Upper lobe of right lung (tissue), 1 donor: ENCODE measurements at places on chromosomes 12 and 14. TPM values are rescaled to one million over a fixed set of nuclear protein-coding genes. Genes with fewer than 3 reads are reported as not detected.

Gene AQP2
- total RNA-seq = not detected

Gene CCDC175
- total RNA-seq = not detected

GRCh38 chr12:46351886-46352650 is 20.5 kb downstream of the SLC38A2 start:
- no peak for DNase-seq

- DNase-seq = no peak
Observed at GRCh38 chr12:49985981-49986380, 13.2 kb downstream of the AQP6 start.

GRCh38 chr14:102131741-102132140 is 8.0 kb upstream of the WDR20 start:
- no peak for DNase-seq

Gene RFC5
- 8.0 TPM for total RNA-seq

GRCh38 chr14:62213516-62213915 is 451.3 kb downstream of the SNAPC1 start:
- DNase-seq = no peak

Gene KRT71
- total RNA-seq = not detected

DNA sequence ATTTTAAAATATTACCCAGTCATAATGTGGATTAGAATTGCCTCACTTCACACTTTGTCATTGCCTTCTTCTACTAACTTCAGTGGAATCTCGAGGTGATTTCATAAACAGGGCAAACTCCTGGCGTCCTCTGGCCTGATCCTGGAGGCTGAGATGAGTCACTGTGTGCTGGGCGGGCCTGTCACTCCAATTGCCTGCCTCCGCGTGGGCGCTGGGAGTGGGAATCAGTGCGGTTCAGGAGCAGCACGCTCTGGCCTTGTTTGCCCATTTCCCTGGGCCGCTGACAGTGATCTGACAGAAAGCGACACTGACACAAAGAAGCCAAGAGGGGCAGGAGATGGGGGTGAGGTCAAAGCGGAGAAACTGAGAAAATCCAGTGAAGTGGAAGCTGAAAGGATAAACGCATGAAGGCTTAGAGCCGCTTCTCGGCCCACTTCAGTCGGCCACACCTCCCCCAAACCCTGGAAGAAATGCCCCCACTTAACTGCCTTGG is 29.7 kb downstream of the LGR5 start:
- no peak for DNase-seq

Gene C12orf54
- not detected for total RNA-seq

Gene UNG
- 18.2 TPM for total RNA-seq

DNA sequence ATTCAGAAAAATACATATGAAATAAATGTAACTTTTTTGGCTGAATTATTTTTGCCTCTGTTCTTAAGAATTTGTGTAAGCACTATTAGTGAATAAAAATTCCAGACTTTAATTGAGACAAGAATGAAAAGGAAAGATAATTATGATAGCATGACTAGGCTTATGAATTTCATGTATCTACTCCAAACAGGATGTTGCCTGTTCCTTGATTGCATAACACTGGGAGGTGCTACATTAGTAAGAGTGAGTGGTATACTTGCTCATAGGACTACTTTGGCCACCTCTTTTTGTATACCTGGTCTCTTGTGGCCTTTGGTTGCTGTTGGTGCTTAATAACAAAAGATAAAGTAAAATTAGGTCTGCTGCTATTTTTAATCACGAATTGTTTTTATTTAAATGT is 112.8 kb downstream of the NAV3 start:
- DNase-seq = no peak

Gene NANOG
- total RNA-seq = not detected

DNA sequence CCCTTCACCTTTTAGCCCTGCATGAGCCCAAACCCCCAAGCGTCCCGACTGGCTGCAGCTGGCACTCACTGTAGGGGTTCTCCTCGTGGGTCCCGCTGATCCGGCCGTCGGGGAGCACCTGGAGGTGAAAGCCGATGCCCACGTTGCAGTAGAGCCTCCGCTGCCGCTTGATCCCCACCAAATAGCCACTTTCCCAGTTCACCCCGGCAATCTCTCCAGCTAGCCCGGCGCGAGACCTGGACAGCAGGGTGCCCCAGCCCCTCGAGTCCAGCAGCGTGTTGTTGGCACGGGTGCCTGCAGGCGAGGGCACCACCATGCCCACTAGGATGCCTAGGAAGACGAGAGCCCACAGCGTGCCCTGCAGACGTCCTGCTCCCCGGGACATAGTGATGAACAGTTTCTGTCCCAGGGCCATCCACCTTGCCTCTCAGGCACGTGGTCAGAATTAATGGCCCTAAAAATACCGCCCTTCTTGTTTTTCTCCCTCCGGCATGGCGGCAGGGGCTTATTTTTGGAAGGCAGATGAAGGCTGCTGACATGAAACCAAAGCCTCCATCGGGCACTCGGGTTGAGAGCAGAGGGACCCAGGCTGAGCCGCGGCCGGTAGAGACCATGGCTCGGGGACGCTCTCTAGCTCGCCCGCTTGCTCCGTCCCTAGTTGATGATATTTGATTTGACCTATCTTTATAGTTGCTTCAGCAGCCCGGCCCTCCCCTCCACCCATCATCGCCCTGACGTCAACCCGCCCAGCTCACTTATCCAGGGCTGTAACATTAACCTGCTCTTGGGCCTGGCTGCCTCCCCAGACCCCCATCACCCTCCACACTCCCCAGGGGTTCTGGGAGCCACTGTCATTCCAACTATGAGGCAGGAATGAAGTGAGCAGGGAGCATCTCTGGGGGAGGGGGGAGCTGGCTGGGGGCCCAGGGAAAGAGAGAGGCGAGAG is at the start of gene FGF6:
Gene FGF6 (minus strand): TSS at position 660 of the 946 bp plus-strand sequence. CDS start 245 bp downstream, at position 415.
- DNase-seq = no peak

DNA sequence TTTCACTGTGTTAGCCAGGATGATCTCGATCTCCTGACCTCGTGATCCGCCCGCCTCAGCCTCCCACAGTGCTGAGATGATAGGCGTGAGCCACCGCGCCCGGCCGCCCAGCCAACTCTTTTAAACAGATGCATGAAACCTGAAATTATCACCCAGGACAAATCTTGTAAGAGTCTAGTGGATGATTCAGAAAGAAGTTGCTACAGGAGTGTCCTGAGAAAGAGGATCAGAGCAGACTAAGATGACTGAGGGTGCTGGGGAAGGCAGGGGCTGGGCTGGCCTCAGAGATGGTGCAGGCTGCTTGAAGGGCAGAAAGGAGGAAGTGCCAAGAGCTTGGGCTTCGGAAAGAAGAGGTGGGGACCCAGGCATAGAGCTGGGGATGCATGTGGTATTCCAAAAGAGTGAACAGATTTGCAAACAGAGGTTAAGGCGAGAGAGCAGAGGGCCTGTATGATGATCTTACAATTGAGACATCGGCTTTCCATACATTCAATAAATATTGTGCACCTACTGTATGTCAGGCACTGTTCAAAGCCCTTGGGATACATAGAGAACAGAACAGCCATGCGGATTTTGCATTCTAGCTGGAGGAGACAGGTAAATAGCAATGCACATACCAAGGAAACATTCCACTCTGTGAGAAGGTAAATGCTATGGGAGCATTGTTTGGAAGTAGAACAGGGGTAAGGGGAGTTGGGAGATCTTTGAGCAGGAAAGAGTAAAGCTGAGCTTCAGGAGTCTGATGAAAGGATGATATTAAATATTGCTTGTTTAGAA is 7.4 kb upstream of the CD9 start:
- no peak for DNase-seq

Gene NPFF
- total RNA-seq = not detected

DNA sequence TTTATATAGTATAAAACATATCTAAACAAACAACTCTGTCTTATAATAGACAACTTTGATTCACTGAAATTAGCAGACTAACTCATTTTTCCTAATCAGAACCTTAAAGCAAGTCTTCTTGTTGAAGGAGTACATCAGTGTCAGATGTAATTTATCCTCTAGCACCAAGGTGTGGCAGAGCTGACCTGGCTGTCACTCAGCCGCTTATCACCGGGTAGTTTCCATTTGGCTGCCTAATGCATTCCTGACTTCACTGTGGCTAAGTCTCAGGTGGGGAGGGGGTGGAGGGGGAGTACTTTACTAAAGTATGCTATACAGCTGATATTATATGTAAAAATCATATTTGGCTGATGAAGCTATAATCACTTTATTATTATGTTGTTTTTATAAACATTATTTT is 339.9 kb upstream of the RGS6 start:
- no peak for DNase-seq

GRCh38 chr12:4450551-4451112 is 5.0 kb upstream of the FGF6 start:
- no peak for DNase-seq

Gene GPR65
- total RNA-seq = 7.7 TPM

Gene AKAP6
- 7.7 TPM for total RNA-seq

- DNase-seq = no peak
Observed at GRCh38 chr14:85572845-85573244, 42.9 kb downstream of the FLRT2 start.

DNA sequence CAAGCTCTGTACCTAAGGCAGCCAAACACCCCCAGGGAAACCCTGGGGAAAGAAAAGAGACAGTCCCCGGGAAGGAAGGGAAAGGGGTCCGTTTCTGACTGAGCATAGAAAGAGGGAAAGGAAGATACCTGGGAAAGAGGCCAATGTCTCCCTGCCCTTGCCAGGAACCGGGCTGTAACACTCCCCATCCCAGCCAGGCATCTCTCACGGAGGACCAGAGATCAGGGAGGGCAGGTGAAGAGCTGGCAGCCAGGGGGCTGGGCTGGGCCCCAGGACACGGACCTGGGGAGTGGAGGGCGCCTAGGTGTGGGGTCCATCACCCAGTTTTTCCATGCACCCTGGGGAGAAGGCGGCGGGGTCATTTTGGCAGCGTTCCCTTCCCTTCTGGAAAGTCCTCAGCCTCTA is 18.9 kb upstream of the PLEKHH1 start:
- no peak for DNase-seq

Gene SRRM4
- total RNA-seq = 0.12 TPM

Gene PRB2
- not detected for total RNA-seq

- no peak for DNase-seq
Observed at GRCh38 chr12:51000245-51000644, 25.9 kb downstream of the SLC11A2 start.

DNA sequence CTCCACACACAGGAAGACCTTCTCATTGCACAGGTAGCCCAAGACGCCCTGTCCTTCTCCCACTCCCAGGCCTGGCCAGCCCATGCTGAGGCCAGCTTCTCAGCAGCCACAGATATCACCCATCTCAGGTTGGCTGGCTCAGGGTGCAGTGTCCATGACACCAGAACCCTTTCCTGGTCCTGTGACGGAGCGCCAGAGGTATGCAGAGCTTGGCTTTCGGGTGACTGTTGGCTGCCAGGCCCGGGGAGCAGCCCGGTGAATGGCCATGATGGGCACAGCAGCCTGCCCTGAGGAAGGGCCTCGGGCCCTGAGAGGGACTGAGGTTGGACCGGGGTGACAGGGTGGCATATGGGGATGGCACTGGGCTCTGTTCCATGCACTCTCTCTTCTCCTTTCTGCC is 173.4 kb downstream of the TSPAN9 start:
- DNase-seq = no peak

DNA sequence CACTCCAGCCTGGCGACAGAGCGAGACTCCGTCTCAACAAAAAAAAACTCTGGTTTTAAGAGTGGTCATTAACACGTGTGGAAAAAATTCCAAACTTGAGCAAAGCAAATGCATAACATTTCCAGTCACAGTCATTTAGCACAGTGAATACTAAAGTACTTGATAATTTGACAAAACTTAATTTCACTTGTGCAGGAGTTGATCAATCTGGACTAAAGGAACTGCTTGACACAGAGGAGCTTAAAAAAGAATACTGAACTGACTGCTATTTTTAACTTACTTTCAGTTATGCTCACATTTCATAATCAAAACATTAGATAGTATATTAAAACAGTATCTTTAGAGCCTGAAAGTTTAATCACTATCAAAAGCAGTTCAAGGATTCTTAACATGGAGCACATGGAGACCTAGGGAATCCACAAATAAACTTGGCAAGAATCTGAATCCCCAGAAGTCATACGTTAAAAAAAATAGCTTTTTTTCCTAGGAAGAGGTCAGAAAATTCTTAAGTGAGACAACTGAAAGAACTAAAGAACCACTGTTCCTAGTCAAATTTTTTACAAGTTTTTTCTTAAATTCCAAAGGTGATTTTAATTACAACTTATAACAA is 7.4 kb downstream of the UBE2N start:
- no peak for DNase-seq

Gene JDP2
- 58.0 TPM for total RNA-seq

DNA sequence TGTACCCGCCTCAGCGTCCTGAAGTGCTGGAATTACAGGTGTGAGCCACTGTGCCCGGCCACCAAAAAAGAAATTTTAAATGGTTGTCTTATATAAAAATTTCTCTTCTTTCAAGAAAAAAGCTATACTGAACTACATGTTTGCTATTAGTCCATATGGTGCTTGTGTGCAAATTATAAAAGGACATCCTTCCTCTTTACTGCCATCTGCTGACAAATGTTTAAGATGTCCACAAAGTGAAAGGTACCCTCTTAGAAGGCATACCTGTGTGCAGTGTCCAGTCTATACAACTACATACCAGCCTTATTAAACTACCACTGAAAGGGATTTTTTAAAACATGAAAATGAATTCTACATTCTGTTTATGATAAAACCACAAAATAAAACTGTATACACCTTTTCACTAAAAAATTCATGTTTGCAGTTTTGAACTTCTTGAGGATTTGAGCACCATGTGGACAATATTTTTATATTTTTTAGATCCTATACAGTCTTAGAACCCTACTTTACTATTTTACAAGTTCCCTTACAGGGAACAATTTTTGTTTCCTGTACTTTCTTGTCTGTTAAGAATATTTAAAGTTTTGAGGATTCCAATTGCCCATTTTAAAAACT is 32.8 kb upstream of the TOMM20L start:
- DNase-seq = no peak

DNA sequence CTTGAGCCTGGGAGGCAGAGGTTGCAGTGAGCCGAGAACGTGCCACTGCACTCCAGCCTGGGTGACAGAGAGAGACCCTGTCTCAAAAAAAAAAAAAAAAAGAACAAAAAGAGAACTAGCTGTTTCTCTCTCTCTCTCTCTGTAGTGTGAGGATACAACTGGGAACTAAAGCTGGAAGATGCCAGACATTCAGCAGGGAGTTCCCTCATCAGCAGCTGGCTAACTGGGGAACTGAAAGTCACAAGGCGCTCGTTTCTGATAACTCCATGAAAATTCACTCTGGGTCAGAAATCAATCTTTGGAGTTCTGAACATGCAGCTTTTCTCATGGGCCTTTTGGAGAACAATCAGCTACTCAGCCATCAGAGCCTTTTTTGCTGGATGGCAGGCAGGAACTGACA is 43.5 kb upstream of the MAP1LC3B2 start:
- no peak for DNase-seq

Gene CAPZA3
- not detected for total RNA-seq
